CD4-positive, alpha-beta T cell treated with Interleukin-15 for 4 hours (primary cell): ENCODE measurements at places on chromosomes 7 and 10.
A peak's percentile ranks its signal among the peaks of the same experiment; 100 is the strongest.

DNA sequence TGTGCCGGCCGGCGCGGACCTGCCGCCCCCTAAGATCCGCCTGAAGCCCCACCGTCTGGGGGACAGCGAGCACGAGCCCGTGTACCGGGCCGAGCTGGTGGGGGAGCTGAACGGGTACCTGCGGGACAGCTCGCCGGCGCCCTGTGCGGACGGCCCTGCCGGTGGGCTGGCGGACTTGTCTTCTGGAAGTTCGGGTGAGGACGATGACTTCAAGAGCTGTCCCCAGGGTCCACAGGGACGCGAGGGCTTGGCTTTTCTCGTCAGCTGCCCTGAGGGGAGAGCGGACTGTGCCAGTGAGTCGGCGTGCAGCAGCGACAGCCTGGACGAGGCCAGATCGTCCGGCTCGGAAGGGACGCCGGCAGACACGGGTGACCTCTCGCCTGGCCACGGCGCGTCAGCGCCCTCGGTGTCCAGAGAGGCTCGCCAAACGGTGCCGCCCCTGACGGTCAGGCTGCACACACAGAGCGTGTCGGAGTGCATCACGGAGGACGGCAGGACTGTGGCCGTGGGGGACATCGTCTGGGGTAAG lies 8.5 kb downstream of the PWWP2B start:
- no peak for DNase-seq

GRCh38 chr7:73978661-73979563 lies 49.1 kb upstream of the ELN start:
- no peak for DNase-seq

- DNase-seq: no peak
These were observed 789 bp downstream of the TCF7L2 start for GRCh38 chr10:112950714-112951358.

DNA sequence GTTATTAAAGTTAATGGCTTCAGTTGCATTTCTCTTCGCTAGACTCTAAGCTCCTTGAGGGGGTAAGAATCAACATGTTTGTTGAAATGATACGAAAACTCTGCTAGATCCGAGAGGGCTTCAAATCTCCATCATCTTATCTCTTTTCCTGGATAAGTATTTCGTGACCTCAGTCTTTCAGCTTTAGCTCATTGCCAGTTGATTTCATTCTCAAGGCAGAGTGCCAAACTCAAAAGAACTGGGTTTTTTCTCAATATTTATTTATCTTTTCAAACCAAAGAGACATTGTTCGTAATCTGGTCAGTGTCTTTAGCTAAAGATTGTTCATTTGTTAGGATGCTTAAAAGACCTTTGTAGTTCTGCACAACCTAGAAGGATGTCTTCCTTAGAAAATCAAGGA lies 108.9 kb downstream of the ARID5B start:
- no peak for DNase-seq

DNA sequence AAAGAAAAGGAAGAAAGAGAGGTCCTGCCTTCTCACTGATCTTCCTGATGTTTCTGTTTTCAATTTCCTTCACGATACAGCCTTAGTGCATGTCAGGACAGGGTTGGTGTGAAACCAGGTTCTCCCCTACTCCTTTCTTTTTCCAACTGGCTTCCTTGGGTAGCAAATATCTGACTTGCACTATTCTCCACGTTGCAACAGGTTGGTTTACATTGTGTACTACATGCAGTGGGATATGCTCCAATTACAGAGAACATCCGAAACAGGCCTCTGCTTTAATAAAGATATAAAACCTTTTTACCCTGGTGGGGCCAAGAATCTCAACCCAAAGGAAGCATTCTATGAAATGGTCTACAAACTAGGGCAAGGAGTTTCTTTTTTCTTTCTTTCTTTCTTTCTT lies 16.9 kb upstream of the CREB5 start:
- no peak for DNase-seq

GRCh38 chr7:137129025-137129424 lies 214.5 kb downstream of the PTN start:
- DNase-seq: no peak

- no peak for DNase-seq
These were observed at the start of gene EGFR for GRCh38 chr7:55018361-55019190. TSS of gene EGFR (plus strand) at chr7:55019017. CDS start at chr7:55019278, 261 bp downstream.

DNA sequence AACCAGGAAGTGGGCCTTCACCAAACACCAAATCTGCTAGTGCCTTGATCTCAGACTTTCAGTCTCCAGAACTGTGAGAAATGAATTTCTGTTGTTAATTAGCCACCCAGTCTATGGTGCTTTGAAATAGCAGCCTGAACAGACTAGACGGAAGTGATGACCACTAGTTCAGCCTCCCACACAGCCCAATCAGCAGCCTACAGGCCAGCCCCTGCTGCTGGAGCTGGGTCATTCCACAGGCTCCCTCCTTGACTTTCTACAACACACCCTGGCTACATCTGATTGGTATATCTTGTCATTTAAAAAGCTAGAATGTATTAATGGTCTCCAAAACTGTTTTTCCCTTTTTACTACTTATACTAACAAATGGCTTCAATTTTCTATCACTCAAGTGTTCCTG lies 277.2 kb upstream of the TAC1 start:
- no peak for DNase-seq

DNA sequence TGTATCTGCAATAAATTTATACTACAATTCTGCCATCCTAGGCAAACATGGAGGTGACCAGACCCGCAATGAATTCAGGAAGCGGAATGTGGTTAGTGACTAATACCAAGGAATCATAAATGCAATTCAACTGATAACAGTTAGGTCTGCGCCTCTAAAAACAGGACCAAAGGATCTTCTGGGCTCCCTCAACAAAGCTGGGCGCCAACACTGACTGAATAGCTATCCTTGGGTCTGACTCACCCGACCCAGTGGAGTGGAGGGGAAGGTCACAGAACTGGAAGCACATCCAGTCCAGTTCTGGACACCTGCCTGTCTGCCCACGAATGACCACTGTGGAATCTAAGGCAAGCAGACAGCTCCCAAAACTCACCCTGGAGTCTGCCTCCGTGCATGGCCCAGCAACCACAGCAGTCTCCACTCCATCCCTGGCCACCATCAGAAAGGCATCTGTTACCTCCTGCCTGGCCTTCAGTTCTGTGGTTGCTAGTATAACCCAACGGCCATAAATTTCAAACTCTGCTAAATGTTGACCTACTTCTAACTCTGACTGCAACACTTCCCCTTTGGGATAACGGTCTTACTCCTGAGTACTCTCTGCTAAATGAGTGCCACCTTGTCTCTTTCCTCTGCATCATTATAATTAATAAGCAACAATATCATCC lies 43.0 kb upstream of the DLX6 start:
- DNase-seq: no peak

GRCh38 chr7:46424934-46425333 lies 503.9 kb upstream of the IGFBP3 start:
- DNase-seq: no peak

- DNase-seq: no peak
These were observed 128.2 kb downstream of the AKR1D1 start for GRCh38 chr7:138204285-138204981.

GRCh38 chr10:82308641-82309040 lies 433.6 kb downstream of the NRG3 start:
- DNase-seq: no peak

GRCh38 chr7:41977151-41977651 lies 259.8 kb downstream of the GLI3 start:
- DNase-seq: no peak

DNA sequence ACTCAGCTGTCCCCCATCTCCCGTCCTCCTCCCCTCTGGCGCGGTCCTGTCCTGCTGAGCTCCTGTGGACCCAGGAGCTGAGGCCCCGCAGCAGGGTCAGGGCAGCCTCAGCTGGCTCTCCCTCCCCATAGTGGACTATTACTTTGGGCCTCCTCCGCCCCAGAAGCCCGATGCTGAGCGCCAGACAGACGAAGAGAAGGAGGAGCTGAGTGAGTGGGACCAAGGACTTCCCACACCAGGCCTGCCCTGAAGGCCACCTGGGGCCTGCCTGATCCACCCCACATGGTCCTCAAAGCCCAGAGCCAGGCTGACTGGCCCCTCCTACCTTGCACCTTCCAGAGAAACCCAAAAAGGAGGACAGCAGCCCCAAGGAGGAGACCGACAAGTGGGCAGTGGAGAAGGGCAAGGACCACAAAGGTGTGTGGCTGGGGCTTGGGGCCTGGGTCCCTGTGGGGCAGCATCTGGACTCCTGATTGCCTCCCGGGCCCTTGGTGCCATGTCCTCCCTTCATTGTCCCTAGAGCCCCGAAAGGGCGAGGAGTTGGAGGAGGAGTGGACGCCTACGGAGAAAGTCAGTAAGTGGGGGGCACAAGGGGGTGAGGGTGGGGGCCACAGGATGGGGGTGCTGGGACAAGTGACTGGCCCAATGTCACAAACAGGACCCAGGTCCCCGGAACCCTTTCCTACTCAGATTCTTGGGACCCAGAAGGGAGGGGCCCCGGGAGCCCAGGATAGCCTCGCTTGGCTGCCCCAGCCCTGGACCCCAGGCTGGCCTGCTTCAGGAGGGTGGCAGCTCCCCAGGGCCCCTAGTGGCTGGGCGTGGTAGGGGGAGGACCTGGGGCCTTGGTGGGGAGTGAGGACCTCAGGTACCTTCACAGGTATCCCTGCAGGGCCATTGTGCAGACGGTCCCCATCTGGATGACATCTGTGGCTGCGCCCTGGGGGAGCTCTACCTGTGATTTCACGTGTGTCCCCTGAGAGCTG lies 4.9 kb downstream of the AEBP1 start:
- no peak for DNase-seq

- no peak for DNase-seq
These were observed 87.8 kb downstream of the MAD1L1 start for GRCh38 chr7:2144926-2145325.

DNA sequence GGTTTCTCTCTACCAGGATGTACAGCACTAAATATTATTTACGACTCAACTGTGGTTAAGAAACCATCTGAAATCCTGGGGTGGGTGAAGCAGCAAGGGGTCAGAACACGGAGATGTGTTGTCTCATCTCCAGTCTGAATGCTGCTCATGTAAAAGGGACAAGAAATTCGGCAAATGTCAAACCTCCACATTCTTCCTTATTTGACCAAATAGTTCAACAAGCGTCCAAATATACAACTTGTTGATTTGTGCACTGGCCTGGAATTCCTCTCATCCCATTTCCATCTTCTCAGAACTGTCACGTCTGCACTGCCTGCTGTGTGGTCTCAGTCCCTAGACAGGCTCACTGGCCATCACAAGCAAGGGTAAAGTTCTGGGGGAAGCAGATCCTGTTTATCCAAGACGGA lies 520.0 kb downstream of the PARD3 start:
- no peak for DNase-seq

- DNase-seq: no peak
These were observed 9.0 kb upstream of the VIM start for GRCh38 chr10:17219024-17219423.

DNA sequence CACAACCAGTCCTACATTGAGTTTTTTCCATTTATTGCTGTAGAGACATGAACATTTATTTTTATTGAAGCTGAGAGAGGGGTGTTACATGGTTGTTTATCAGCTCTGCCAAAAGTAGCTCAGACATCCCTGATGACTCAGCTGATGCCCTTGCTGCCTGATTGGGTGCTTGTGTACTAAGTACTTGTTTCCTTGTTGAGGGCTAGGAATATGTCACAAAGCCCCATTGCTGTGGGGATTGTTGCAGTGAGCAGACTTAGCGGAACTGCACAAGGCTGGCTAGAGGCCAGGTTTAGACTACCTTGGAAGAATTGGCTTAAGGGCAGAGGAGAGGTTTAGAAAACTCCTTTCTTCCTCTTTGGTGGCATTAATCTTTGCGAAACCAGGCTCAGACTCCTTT lies 110.6 kb downstream of the AUTS2 start:
- DNase-seq: no peak

DNA sequence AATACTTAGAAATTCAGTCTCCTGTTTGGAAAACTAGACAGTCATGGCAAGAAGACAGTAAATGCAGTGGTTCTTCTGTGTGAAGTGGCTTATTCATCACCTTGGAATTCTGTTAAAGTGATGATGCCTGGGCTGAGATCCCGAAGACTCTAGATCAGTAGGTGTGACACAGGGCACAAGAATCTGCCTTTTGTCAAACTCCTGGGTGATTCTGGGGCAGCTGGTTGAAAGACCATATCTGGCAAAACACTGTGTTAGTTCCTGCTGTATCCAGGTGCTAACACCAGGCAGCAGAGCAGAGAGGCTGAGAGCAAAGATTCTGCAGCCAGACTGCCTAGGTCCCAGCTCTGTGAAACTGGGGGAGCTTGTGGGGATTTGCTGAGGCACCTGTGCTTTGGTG lies 26.5 kb downstream of the MRC1 start:
- DNase-seq: no peak

- no peak for DNase-seq
These were observed 136.4 kb downstream of the DYNC2I1 start for GRCh38 chr7:158992759-158993158.

- DNase-seq: no peak
These were observed 140.3 kb upstream of the LAMB4 start for GRCh38 chr7:108270385-108271015.

- peak; percentile 24 for DNase-seq
These were observed 812 bp upstream of the IDE start for GRCh38 chr10:92574548-92575261.

- no peak for DNase-seq
These were observed 110.7 kb upstream of the FZD8 start for GRCh38 chr10:35752469-35753461.

DNA sequence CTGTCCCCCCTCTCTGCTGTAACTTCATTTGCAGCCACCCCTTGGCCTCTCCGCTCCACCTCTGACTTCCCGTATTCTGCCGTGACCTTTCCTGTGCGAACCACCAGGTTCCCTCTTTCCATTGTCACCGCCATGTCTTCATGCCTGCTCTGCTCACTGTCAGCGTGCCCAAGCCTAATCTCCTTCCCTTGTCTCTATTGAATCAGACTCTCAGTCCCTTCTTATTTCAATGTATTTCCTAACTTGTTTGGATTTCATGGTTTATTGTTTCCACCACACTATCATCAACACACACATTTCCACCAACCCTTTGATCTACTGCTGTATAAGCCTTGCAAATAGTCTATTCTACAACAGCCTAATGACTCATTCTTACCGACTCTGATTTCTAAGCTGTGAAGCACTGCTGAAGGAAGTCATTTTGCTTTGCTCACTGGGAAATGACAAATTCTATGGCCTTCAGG lies 30.0 kb upstream of the INHBA start:
- DNase-seq: no peak

DNA sequence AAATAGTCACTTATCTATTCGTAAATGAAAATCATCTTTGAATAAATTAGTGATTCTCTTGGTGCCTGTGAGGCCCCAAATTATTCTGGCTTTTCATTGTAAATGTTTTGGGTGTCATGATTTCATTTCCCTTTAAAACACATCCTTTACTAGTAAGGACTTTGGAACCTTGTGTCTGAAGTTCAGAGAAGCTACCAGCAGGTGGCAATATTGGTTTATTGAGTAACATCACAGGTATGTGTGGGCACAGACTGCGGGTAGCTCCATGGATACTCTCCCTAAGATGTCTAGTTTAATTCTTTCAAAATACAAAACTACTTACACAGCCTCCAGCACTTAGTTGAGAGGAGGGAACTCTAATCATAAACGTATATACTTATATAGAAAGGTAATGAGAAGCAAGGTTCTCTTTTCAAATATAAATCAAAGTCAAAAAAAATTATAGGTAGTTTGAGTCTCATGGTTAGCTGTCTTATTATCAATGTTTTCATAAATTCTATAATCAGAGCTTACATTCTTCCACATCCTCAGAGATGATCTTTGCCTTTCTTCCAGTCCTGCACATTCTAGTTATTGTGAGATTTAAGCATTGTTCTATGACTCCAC lies 449.6 kb downstream of the GRM8 start:
- peak; percentile 32 for DNase-seq

- no peak for DNase-seq
These were observed 18.3 kb downstream of the NOD1 start for GRCh38 chr7:30460246-30460633.

- no peak for DNase-seq
These were observed 41.0 kb upstream of the WASL start for GRCh38 chr7:123789817-123790216.
